ENCODE measurements at places on chromosomes 12 and 14.

DNA sequence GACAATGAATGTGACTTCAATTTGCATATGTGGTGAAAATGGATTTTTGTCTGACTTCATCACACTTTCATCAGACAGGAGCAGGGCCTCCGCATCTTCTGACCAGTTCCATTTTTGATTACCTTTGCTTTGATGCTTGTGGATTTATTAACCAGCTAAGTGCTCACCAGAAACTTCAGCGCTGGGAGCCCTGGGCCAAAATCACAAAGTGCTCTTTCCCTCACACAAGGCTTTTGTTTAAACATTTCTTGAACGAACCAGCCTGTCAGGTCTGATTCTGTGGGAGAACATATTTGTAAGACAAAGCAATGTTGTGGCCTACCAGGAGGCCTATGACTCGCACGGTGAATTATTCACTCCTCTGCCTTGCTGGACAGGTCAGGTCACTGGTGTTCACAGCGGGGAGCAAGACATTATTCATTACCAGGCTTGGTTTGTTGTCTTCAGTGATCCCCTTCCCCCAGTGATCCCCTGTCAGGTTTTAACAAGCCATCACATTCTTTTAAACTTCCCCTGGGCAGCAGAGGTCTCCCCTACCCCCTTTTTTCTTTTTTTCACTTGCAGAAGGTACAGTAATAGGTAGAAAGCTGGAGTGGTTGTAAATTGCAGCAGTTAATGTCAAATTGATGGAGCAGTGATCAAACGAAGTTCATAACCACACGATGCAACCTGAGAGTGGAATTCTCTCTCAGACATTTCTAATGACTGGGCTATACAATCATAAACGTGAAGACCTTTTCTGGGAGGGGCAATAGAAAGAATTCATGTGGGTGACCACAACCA is 167.5 kb upstream of the PRICKLE1 start:
- DNase-seq = no peak

DNA sequence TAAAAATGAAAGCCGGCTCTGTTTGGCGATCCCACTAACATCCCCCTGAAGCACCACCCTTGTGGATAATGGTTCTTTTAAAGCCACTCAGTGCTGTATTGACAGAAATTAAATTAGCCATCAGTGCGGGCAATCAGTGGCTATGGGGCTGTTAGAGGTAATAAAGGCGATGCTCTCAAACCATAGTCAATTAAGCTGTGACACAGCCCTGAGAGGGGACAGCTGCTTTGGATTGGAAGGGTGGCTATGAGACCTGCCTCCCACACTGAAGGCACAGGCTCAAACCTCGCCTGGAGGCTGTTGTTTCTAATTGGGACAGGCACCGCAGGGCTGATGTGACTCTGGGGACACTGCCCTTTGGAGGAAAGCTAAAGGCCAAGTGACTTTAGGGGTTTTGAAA is 562.2 kb downstream of the VRK1 start:
- DNase-seq = peak; percentile 89

DNA sequence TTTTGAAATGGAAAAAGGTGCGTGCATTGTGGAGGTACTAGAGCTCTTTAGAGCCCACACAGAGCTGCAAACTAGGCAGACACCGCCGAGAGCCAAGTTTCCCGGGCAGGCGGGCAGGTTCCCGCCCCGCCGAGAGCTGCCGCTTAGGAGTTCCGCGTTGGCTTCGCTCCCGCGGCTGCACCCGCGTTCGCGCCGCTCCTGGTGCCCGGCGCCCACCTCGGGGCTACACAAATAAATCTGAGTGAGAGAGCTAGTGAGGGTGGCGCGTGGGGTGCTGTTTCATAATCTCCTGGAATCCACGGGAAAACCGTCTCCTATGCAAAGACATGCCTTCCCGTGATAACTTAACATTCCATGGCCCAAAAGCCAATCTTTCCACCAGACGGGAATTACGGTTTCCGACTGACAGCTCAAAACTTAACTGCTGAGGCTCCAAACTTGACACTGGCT is 645 bp downstream of the KITLG start:
- no peak for DNase-seq

DNA sequence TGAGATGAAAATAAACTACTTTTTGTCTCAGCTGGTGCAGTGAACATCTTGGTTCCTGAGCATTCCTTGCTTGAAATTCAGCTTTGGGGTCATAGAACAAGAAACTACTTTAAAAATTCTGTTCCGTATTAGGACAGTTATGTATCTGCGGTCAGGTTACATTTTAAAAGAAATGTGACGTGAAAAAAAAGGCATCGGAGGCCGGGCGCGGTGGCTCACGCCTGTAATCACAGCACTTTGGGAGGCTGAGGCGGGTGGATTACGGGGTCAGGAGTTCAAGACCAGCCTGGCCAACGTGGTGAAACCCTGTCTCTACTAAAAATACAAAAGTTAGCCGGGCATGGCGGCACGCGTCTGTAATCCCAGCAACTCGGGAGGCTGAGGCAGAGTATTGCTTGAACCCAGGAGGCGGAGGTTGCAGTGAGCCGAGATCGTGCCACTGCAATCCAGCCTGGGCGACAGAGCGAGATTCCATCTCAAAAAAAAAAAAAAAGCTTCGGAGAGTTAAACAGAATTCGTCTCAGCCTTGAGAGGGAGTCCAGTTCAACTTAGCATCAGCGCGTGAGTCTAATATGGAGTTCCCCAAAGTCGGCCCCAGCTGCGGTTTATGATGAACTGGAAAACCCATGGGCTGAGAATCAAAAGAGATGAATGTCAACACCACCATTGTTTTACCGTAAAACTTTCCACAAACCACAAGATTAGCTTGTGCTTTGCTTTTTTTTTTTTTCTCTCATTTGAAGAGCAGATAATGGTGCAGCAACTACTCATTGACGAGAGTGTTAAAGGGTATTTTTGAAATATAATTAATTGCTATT is 2.1 kb upstream of the SLC2A13 start:
- DNase-seq = no peak

DNA sequence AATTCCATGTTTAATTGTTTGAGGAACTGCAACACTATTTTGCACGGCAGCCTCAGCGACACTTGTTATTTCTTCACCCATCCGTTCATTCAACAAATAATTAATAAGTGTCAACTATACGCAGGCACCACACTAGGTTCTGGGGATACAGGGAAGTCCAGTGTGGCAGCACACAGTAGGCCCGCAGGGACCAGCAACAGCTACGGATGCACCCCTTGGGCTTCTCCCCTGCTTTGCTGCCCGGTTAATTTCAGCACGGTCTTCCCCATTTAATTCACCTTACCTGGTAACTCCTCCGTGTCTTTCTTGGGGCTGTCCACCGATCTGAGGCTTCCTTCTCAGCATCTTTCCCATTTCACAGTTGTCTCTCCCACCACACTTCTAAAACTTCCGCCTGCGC is 48.3 kb downstream of the ZFP36L1 start:
- no peak for DNase-seq

DNA sequence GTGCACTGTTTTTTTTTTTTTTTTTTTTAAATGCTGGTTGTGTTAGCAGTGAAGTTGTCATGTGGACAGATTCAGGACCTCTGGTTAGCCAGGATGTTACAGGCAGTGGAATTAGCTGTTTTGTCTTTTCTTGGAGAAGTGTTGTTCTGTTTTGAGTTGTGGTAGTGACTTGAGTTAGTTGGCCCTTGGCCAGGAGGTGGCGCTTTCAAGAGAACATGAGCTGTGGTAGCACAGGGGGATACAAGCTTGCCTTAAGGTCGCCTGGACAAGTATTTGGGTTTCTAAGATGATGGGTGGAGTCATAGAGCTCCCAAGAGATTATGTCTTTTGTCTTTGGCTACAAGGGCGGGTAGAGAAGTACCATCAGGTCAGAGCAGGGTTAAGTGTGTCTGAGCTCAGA is 33.3 kb upstream of the CCDC198 start:
- DNase-seq = no peak

GRCh38 chr14:100591453-100592371 is 4.5 kb upstream of the BEGAIN start:
- DNase-seq = no peak

DNA sequence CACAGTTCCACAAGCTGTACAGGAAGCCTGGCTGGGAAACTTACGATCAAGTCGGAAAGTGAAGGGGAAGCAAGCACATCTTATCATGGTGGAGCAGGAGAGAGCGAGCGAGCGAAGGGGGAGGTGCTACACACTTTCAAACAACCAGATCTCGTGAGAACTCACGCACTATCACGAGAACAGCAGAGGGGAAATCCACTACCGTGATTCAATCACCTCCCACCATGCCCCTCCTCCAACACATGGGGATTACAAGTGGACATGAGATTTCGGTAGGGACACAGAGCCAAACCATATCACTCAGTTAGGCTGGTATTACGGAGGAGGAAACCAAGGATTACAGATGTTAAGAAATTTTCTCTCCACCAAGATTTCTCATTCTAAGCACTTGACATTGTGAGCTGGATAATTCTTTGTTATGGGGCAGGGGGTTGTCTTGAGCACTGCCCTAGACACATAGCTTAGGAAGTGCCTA is 262.0 kb upstream of the G2E3 start:
- no peak for DNase-seq

- no peak for DNase-seq
Measured at GRCh38 chr12:49869816-49870500, 27.1 kb upstream of the BCDIN3D start.

- no peak for DNase-seq
Measured at GRCh38 chr14:74980731-74981461, 21.8 kb upstream of the EIF2B2 start.

GRCh38 chr14:84458881-84459280 is 1071.1 kb upstream of the FLRT2 start:
- no peak for DNase-seq

DNA sequence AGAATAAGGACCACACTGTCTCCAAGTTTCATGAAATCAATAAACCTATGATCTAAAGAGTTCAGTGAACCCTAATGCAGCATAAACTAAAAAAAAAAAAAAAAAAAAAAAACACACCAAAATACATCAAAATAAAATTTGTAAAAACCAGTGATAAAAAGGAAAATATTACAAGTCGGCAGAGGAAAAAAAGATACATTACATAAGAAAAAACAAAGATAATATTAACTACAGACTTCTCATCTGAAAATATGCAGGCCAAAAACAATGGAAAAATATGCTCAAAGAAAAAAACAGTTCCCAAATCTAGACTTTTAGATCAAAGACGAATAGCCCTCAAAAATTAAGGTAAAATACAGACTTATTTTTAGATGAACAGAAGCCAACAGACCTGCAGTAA is 27.6 kb downstream of the MED13L start:
- DNase-seq = no peak

DNA sequence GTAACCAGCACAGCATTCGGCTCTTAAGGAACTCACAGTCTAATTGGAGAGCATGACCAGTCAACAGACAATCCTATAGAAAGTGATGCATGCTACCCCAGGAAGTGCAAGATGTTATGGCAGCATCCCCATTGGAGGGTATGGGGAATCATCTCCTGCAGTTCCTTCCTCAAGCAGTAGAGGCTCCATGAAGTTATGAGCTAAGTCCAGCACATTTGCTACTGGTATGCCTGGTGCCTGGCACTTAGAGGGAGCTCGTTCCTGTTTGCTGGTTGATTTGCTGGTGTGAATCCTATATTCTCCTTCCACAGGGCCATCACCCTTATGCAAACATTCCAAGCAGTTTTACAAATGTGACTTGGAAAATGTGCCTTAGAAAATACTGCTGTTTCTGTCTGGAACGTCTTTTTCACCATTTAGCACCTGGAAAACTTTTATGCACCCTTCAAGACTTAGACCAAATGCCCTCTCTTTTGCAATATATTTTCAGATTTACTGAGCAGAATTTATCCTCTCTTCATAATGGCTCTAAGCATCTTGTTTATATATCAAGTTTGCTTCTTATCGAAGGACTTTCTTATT is 136.1 kb upstream of the WSCD2 start:
- DNase-seq = no peak

DNA sequence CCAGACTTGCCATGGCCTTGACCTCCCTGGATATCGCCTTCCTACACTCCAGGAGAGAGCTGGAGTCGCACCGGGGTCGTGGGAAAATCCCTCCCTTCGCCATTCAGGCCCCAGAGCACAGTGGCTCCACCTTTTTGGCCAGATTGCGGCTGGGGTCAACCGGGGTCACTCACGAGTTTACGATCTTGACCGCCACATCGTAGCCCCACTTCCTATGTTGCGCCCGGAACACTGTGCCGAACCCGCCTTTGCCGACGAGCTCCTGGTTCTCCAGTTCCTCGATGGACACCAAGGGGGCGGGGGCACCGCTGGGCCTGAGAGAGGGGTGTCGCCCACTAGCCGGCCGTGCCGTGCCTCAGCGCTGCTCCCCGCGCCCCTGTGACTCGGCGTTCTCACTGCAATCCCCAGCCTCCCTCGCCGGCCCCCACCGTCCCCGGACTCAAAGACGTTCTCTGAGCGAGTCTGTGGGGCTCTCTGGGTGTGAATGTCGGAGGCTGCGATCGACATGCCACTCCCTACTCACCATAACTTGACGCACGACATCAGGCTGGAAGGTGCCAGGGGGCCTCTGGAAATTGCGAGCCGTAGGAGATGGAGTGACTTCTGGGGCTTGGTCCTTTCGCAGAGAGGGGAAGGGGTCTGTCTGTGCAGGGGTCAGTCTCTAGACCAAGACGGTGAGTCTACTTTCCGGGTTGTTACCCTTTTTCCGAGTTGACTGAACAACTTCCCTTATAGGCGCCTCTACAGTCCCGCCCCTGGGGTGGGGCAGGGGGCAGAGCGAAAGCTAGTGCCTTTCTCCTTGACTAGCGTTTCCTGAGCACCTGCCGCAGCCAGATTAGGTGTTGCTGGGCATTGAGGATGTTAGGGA is at the start of gene RIPK3:
Gene RIPK3, minus strand, starts transcription at position 708 of the 868 bp plus-strand sequence. Its CDS starts 165 bp downstream, at position 543.
- DNase-seq = no peak

DNA sequence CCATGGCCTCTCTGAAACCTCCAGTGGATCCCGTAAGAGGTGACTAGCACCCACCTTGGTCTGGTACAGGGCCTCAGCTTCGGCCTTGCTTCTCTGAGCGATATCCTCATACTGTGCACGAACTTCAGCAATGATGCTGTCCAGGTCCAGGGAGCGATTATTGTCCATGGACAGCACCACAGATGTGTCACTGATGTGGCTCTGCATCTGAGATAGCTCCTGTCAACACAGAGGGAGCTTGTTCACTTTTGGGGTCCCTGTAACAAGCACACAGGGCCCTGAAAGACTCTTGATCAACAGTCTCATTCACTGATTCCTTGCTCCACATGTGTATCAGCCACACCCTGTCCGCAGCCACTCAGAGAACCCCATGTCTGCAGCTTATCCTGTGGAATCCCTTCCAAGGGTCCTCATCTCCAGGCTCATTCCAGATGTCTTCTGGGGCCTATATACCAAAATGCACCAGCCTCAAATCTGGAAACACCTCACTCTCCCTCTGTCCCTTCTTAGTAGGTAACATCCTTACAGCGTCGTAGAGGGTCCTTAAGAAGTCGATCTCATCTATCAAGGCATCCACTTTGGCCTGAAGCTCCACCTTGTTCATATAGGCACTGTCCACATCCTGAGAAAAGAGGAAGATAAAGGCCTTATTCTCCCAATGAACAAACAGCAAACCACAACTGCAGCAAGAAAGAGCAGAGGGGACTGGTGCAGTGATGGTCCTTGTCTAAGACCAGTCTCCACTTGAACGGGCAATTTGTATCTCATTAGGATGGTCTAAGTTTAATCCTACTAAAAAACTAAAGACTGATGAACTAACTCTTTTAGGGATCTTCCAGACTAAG is 3.5 kb downstream of the KRT3 start:
- no peak for DNase-seq
